ENCODE measurements at places on chromosomes 3 and 15.

GRCh38 chr3:193148688-193149473 lies 92.1 kb upstream of the PLAAT1 start:
- DNase-seq: no peak

DNA sequence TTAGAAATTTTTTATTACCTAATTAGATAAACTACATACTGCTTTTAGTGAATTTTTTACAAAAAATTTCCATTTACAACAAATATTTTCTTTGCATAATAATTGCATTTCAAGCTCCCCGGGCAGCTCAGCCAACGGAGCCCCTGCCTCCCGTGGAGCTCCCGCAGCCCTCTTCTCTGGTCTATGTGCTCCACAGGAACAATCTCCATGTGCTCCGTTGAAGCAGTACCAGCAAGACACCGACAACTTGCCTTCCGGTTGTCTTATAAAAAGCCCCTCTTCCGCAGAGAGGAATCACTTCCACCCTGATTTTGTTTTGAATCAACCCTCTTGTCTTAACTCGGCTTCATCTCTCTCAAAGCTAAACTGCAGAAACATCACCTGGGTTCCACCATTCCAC lies 46.9 kb upstream of the CHD2 start:
- no peak for DNase-seq

DNA sequence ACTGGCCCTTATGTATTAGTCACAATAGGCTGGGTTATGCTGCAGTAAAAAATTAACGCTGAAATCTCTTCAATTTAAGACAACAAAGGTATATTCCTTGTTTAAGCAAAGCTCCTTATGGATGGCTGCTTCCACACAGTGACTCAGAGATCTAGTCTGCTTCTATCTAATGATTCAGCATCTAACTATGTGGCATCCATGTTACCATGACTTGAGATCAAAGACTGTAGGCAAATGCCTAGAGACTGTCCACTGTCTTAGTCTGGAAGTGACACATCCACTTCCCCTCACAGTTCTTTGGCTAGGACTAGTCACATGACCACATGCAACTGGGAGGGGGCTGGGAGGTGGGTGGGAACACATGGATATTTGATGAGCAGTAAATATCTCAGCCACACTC lies 61.3 kb upstream of the PSMD6 start:
- DNase-seq: no peak

DNA sequence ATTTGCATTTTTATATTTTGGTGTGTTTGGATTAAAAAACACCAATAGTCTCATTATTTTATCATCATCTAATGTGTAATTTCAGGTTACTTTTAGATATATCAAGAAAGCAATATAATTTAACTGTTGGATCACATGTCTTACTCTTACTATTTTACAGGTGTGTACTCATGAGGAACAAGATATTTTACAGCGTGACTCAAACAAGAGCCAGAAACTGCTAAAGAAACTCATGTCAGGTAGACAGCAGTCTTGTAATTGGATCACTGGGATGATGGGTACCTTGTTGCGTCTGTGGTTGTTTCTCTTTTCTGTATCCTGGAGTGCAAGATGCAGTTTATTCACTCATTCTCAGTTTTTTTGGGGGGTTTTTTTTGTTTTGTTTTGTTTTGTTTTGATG lies 12.9 kb downstream of the TRIP4 start:
- no peak for DNase-seq

- DNase-seq: no peak
These were observed 76.1 kb downstream of the REC114 start for GRCh38 chr15:73518876-73519733.

- DNase-seq: no peak
These were observed 472.8 kb downstream of the ZIC1 start for GRCh38 chr3:147881933-147882332.

- no peak for DNase-seq
These were observed 216.5 kb downstream of the SNRPN start for GRCh38 chr15:25171111-25171811.

GRCh38 chr3:57793737-57794187 lies 37.7 kb downstream of the SLMAP start:
- no peak for DNase-seq

DNA sequence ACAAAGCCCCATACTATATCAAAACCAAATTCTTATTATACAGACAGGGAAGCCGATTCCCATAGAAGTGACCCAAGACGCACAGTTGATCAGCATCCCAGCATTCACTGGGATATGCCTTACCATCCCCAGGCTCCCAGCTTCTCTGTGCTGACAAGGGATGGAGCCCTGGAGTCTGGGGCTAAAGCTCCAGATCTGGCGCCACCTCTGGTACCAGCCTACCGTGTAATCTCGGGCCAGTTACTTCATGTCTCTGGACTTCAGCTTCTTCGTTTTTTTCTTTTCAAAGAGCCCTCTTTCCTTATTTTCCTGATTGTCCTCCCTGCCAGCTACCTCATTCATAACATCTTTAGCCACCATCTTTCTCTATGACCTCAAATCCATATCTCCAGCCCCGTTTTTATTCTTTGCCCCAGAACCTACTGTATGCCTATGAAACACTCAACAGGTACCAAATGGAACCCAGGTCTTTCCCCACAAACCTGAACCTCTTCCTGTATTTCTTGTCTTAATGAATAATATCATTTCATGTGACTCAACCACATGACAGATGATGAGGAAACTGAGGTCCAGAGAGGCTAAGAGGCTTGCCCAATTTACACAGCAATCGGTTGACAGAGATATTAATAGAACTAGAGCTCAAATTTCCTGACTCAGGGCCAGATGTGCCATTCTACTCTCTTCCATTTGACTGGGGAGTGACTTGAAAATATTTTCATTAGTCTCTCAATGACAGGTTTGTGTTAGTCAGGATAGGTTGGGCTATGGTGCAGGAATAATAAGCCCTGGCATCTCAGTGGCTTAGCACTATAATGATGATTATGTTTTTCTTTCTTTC lies 85.4 kb upstream of the TLE3 start:
- no peak for DNase-seq

DNA sequence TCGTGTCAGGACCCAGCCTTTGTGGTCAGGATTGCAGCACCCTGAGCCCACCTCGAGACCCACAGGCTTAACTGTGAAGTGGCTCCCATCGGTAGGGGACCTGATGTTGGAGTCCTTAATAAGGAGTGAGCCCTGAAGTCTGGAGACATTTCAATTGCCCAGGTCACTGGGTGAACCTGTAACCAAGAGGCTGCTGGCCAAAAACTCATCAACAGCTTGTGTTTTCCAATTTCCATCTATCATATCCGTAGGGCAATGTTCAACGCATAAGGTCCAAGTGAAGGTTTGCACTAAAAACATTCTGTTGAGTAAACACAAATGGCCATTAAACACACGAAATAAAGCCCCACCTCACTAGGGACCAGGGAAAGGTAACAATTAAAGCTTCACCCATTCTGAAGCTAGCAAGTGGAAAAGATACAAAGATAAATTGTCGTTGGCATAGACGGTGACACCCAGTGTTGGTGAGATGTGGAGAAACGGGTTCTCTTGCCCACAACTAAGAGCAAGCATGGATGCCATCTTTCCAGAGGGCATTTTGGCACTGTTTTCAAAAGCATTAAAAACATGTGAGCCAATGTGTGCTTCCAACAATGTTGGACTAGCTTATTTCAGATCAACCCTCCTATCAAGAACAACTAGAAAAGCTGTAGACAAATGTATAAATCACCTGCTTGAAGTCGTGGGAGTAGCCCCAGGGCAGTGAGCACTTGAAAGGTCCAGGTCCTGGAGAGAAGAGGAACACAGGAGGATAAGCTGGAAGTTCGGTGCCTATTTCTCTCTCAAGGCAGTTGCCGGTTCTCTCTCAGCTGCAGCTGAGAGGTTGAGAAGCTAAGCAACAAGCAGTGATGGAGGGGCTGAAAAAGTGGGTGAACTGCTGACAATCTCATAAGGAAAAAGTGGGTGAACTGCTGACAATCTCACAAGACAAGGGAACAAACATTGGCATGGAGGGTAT lies 56.3 kb upstream of the PCSK6 start:
- no peak for DNase-seq

DNA sequence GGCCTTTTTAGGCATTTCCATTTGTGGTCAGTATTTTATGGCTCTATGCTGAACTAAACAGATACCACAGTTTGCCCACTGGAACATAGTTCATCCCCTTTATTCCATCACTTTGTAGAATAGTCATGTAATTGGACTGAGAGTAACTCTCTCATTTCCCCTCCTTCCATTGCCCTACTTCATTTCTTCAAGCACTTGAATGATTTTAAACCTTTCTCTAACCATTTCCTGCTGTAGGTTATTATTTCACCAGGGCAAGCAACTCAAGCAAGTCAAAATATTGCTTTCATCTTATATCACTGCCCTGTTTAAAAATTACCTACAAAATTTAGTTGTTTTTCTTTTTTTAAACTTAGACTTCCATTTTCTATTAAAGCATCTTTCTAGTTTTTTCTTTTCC lies 177.0 kb downstream of the RAP2B start:
- DNase-seq: no peak

DNA sequence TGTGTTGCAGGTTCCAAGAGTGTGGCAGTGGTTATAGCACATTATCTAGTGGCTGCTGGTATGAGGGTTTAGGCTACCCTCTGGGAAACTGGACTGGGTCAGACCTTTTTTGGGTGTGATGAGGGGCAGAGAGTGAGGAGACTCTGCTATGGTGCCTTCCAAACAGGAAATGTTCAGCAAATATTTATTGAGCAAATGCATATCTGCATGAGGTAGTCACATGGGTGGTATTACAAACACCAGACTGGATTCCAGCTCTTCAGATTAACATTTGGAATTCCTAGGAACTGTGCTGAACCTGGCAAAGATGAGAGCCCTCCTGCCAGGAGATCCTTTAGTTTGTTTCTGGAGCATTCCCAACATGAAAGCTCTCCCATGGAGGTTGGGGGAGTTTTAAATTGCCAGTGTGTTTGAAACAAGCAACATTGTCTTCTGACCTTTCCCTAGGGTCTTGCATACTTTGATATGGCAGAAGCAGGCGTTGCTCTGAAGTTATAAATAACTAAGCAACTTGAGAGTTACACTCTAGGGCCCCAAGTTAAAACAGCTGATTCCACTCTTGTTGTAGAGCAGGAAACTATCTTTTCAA lies 341.2 kb upstream of the C2CD4B start:
- no peak for DNase-seq

DNA sequence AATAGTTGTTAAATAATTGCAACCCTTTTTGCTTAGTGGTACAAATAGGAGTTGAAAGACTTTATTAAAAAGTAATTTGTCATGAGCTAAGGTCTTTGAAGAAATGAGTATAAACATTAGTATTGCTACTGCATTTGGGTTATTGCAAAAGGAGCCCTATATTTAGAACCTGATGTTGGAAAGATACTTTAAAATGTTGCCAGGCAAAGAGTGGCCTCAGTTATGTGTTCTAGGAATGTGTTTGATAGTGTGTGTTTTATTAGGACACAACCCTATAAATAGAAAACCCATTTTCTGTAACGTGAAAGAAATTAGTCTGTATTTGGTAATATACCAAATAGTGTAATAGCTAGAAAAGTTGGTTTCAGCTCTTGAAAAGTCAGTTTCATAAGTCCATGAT lies 10.7 kb downstream of the VPS8 start:
- no peak for DNase-seq

GRCh38 chr15:31953478-31953877 lies 76.8 kb upstream of the CHRNA7 start:
- no peak for DNase-seq

DNA sequence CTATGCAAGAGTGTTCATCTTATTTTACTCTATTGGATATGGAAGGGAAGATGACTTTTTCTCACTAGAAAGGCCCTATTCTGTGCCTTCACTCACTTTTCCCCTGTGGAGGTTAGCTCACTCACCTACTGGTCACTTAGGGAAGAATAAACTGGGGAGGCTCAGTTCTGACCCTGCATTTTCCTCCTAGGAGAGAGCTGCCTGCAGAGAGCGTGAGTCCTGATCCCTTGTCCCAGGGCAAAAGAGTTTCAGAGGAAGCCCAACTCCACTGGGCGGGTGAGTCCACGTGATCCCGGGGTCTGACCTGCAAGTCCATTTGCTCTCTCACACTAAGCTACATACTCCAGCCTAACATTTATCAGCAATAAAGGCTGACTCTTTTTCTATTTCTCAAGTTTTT lies 8.4 kb downstream of the MORC1 start:
- no peak for DNase-seq

DNA sequence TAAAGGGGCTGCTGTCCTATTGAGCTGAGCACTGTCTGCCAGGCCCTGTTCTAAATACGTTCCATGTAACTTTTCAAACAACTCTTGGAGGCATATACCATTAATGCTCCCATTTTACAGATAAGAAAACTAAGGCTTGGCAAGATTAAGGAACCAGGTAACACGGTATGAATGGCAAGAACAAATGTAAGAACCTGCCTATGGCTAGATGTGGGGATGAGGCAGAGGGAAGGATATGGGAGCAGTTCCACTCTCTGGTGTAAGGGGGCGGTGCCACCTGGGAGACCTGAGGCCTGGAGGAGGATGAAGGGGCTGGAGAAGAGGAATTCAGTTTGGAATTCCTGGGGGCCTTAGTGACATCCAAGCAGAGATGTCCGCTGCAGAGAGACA lies 3.8 kb upstream of the LMAN1L start:
- no peak for DNase-seq

DNA sequence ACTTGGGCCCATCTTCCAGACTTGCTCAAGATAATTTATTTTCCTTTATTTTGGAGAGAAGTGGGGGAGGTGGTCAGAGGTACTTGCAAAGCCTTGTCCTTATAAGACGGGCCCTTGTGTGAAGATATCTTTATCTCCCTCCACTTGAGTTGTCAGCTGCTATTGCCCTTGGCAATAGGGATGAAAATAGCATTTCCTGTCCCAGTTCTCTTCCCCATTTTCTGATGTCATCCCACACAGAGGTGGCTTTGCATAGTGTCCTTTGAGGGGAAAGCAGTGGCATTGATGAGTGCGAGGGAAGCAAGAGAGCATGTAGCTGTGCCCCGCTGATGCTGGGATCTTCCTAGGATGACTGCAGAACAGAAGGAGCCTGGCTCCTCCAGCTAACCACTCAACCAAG lies 41.9 kb upstream of the TUBGCP5 start:
- DNase-seq: no peak

GRCh38 chr3:104149154-104149553 lies 1217.6 kb upstream of the ALCAM start:
- no peak for DNase-seq

DNA sequence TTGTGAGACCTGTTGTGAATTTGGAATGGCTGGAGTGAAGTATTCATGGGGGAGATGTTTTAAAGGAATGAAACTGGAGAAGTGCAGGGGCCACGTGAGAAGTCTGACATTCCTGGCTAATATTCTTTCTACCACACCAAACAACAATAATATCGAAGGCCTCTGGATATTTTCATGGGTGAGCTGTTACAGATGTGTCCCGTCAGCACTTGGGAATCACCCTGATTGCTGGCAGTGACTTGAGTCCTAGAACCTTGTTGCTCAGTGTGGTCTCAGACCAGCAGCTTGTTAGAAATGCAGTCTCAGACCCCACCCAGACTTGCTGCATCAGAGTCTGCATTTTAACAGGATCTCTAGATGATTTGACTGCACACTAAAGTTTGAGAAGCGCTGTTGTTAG lies 113.8 kb downstream of the ITPR1 start:
- DNase-seq: no peak
